ENCODE measurements at places on chromosomes 6 and 20.

DNA sequence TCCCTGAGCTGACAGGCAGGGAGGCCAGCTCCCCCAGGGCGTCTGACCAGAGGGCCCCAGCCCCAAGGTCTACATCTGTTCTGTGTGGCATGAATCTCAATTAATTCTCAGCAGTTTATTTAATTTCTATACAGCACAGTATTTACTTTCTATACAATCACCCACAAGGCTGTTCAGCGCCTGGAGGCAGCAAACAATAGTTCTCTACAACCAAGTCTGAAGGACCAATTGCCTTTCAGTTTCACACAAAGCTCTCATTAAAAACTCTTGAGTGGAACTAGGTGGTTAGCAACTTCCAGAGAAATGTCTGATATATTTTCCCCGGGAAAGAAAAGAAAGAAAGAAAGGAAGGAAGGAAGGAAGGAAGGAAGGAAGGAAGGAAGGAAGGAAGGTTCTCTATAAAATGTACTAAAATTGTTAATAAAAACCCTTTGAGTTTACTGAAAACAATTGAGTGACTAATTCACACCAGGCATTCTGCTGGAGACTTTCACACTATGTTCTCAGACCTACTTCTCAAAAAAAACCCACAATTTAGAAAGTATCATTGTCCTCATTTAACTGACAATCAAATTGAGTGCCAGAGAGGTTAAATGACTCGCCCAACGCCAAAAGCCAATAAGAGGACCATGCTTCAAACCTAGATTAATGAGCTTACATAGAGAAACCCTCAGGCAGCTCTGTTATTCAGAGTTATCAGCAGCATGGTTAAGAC, 62.5 kb downstream of the METTL24 start:
- no peak for DNase-seq

DNA sequence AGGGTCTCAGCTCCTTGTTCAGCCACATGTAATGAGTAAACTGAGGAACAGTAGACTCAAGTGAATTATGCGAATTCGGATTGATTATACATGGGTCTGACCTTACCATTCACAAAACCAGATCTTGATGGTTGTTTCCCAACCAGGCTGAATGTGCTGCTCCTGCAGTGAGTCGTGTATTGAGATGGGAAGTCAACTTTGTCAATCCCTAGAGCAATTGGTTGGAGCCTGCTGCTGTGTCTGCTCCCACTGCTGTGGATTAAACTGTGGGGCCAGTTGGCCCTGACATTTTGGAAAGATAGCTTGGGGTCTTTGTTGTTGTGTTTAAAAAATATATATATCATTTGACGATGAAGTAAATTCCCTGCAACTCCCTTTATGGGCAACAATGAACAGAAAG, 23.9 kb downstream of the FAM50B start:
- DNase-seq, result no peak

GRCh38 chr20:64065974-64066343, 3.0 kb downstream of the TCEA2 start:
- DNase-seq, result peak; percentile 44

DNA sequence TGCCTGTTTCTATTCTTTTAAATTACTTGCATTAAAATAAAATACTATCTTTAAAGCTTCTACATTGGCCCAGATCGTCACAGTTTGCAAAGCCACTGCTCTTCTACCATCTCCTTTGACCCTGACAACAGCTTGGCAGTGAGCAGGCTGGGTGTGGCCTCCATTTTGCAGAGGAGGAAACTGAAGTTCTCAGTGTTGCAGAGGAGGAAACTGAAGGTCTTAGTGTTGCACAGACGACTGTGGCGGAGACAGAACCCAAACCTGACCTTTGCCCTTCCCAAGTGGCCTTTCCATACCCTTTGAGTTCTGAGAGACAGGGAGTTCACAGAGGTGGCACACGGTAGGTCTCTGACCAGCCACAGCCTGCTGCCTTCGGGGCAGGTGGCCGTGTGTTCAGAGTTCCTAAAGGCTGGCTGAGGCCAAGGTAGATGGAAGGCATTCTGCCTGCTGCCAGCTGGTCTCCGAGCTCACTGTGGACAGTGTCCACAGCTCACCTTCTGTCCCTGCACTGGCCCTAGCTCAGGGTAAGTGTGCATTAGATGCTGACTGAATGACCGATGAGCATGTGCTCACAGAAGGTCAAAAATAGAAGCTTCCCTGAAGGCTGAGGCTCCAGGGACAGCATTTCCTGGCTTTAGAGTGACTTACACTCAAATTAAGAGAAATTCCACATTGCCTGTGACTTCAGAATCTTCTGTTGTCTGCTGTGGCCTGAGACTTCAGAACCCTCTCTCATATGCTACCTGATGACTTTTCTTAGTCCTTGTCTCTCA, 113.5 kb upstream of the SLC24A3 start:
- no peak for DNase-seq

DNA sequence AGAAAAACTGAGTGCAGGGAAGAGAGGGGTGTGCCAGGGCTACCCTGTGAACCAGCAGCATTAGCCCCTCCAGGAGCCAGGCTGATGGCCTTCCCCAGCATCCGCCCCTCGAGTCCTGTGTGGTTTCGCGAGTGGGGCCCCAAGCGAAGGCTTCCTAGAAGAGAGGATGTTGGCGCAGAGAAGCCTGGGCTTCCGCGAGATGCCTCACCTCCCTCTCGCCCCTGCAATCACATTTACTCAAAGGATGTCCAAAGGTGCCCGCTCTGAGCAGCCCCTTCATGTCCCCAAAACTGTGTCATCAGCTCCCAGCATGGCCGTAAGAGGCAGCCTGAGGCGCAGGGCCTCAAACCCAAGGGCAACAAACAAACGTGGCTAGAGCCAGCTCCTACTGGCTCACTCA, 111.7 kb downstream of the PREX1 start:
- DNase-seq, result no peak

- no peak for DNase-seq
These were observed 154.2 kb upstream of the QKI start for GRCh38 chr6:163260111-163260895.

DNA sequence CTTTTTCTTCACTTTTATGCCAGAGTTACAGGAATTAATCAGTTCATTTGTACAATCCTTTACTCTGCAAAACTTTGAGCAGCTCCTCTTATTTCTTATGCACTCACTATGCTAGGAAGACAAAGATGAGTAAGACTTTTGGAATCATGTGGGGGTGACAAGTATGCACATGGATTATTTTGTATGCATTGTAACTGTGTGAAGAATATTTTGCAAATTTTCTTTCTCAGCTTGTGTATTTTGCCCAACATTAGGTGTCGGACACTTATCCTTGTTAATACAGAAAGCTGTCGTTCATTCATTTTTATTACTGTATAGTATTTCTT, 88.6 kb downstream of the PPP1R14C start:
- no peak for DNase-seq

GRCh38 chr20:44583157-44583556, 778 bp downstream of the PKIG start:
- DNase-seq, result peak; percentile 16

DNA sequence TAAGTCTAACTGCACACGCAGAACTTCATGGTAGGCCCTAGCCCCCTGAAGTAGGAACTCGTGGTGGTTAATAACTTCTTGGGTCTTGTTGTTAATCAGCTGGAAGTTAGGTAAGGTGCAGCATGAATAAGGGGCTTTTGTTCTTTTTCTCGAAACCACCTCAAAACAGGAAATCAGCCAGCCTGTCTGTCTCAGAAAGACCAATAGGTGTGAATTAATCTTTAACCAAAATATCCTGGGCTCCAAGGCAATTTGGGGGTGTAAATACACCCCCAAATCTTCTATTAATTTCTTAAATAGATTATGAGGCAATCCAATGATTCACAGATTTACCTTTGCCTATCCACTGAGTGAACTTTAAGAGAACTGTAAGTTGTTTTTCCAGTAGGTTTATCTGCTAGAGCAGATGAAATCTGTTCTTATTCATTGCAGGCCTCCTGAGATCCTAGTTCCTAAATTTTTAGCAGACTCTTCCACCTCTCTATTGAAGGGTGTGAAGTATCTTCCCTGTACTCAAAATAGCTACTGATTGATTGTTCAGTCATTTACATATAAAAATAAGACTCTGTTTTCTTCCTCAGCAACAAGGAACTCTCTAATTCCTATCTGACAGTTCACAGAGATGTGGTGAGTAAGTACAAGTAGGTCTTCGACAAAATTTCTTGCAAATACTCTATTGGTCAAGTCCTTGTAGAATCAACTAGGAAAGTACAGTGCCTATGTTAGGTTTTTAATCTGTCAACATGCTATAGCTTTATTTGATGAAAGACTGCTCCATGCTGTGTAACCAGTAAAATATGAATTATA, 427.1 kb upstream of the NOX3 start:
- no peak for DNase-seq

GRCh38 chr6:31356216-31356945, 598 bp downstream of the HLA-B start:
- DNase-seq, result no peak

DNA sequence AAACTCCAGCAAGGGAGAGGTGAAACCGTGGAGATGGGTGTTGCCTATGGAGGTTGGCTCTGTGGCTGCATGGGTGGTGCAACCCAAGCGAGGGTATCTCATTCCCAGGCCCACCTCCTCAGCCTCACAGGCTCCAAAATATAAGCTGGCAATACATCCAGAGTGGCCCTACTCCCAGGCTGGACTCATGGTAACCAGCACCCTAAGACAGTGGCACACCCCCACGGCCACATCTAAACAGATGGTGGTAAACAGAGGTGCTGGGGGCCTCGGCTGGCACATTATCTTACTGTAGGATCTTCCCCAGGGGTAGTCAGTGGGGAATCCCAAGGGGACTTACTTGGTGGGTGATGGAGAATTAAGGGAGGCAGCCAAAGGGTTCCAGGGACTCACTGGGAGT, 33.7 kb upstream of the CCND3 start:
- no peak for DNase-seq

- DNase-seq, result no peak
These were observed 98.3 kb upstream of the GCM1 start for GRCh38 chr6:53246924-53247323.

DNA sequence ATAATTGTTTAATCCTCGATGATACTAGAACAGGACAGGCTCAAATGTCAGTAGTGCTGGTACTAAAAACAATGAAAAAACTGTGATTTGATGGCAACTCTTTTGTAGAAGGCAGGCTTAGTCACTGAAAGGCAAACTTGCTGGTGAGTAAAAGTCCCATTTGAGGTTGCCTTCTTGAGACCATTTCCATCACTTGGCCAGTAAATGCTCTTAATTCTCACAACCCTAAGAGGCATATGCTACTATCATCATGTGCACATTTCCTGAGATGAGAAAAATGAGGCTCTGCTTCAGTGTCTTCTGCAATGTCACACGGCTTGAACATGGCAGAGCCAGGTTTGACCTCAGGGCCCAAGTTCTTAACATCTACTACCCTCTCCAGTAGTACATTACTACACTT, 9.9 kb downstream of the AKIRIN2 start:
- no peak for DNase-seq

DNA sequence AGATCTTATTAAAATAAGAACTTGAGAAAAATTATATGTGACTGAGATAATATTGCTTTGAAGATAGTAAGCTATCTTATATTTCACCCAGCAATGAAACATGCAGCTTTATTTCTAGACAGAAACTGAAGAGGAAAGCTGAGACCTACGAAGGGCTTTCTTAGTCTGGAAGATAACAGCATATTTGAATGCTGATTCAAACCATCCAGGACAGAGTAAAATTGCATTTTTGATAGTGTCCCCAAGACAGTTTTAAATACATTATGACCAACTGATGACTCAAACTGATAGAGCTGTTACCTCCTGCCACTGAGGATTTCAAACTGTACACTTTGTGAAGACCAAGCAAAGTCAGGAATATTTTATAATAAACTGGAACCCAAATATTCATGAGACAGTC, 409.6 kb downstream of the GRIK2 start:
- no peak for DNase-seq

GRCh38 chr6:14861491-14861943, 384.4 kb upstream of the JARID2 start:
- no peak for DNase-seq

- DNase-seq, result no peak
These were observed 9.7 kb upstream of the TNFRSF6B start for GRCh38 chr20:63686492-63687321.

GRCh38 chr20:63115651-63116411, 100.1 kb downstream of the YTHDF1 start:
- no peak for DNase-seq

DNA sequence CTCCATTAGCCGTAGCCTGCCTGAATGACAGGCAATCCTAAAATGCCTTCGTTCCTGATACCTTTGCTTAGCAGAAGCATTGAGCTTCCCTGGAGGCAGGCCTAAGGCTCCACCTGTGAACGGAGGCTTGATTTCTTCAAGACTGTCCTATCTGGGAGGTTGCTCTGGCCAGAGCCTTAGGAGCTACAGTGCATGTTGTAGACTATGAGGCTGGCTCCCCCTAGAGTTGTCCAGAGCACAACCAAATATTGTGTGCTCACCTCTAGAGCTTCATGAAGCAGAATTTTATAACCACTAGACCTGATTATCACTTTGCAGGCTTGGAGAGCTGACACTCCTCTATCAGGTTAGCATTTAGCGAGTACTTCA, 217.8 kb downstream of the MAFB start:
- no peak for DNase-seq

- DNase-seq, result no peak
These were observed 191.3 kb upstream of the ARID1B start for GRCh38 chr6:156585859-156586258.

GRCh38 chr6:75081921-75082320, 123.9 kb downstream of the COL12A1 start:
- peak; percentile 13 for DNase-seq

DNA sequence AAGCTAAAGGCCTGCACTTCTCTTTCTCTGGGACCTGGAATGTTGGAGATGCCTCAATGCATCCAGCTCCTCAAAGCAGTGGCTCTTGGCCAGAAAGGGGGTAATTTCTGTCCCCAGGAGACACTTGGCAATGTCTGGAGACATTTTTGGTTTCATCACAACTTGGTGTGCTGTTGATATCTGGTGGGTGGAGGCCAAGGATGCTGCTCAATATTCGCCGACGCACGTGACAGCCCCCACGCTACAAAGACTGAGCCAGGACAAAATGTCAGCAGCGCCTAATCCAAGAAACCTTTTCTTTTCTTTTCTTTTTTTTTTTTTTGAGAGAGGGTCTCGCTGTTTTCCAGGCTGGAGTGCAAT, 79.8 kb downstream of the SULF2 start:
- DNase-seq, result no peak

DNA sequence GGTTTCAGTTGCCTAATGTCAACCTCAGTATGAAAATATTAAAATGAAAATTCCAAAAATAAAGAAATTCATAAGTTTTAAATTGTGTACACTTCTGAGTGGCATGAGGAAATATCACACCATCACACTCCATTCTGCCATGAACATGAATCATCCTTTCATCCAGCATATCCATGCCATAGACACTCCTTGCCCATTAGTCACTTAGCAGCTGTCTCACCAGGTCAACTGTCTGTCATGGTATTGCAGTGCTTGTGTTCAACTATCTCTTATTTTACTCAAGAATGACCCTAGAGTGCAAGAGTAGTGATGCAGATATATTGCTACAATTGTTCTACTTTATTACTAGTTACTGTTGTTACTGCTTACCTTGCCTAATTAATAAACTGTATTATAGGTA, 712.4 kb downstream of the EPHA7 start:
- DNase-seq, result no peak

Measured in BJ (cell line).